ENCODE measurements at places on chromosomes 1 and 21.
A peak's percentile ranks its signal among the peaks of the same experiment; 100 is the strongest.

GRCh38 chr1:84350104-84350503 is 48.2 kb upstream of the DNASE2B start:
- DNase-seq = peak; percentile 29

- no peak for DNase-seq
Observed at GRCh38 chr1:20389571-20389970, 96.4 kb downstream of the CAMK2N1 start.

DNA sequence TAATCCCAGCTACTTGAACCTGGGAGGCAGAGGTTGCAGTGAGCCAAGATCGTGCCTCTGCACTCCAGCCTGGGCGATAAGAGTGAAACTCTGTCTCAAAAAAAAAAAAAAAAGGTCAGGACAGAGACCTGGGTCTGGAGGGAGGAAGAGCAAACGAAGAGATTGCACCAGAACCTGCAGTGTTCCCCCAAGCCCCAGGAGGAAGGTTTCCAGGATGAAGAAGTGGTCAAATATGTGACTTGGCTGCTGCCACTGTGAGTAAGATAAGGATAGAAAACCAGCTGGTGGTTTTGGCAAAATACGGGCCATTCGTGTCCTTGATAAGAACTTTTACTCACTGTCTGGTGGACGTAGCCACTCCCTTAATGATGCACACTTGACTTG is 42.2 kb downstream of the CLDN14 start:
- no peak for DNase-seq

DNA sequence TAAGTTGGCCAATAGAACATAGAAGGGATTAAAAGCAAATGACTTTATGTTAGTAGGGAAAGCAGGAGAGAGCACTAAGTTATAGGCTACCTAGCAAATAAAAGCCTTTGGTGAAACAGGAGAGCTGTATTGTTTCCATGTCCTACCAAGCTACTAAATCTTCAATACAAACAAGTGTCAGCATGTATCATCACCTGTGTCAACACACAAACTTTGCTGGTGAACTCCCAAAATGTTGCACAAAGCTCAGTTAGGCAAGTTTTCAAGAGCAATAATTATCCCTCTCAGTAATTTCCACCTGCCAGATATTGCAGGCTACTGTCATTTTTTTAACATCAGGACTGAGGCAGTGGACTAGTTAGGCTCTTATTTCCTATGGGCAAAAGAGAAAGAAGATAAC is 77.7 kb upstream of the ADAM30 start:
- no peak for DNase-seq

GRCh38 chr1:3468236-3469103 is 14.0 kb downstream of the ARHGEF16 start:
- no peak for DNase-seq

- DNase-seq = no peak
Observed at GRCh38 chr1:214700437-214700836, 97.4 kb downstream of the CENPF start.

DNA sequence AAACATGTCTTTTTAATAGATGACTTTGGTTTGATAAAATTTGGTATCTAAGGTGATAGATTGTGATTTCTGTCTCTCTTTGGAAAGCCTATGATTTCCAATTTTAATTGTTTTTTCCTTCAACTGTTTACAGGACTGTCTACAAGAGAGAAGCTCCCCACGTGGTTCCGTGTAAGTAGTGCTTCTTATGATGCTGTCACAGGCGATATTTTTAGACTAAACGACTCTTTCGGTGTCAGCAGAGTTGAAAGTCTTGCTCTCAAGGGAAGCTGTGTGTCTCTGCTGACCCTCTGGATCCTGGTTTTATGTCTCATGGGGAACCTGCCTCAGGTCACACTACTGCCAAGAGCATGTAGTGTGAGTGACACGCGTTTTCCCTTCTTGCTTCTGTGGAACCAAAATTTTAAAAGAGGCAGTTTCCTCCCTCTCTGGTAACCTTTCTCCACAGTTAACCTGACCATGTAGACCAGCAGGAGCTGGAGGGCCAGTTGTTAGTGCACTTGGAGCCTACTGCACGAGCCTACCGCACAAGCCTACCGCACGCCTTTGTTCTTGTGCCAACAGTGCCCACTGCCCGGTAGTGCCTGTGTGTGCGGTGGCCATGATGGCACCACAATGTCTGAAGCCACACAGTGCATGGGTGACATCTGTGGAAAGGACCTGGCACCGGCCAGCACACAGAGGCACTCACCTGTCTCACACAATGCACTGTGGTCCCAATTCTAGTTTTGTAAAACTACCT is 91.9 kb downstream of the PCBP3 start:
- no peak for DNase-seq

- no peak for DNase-seq
Observed at GRCh38 chr1:238489006-238489405, 598.3 kb upstream of the ZP4 start.

DNA sequence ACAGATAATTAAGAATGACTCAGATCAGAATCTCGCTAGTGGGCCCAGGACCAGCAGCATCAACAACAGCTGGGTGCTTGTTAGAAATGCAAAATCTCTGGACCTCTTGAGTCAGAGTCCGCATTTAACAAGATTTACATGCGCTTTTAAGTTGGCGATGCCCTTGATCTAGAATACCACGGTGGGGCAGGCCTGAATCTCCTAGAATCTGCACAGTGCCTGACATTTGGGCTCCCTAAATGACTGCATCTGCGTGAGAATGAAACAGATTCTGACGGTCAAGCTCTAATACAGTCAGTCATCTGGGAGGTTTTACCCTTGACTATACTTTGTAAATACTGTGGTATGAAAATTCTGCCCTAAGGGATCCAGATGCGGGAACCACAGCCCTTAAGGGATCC is 17.2 kb upstream of the RAB29 start:
- DNase-seq = no peak

DNA sequence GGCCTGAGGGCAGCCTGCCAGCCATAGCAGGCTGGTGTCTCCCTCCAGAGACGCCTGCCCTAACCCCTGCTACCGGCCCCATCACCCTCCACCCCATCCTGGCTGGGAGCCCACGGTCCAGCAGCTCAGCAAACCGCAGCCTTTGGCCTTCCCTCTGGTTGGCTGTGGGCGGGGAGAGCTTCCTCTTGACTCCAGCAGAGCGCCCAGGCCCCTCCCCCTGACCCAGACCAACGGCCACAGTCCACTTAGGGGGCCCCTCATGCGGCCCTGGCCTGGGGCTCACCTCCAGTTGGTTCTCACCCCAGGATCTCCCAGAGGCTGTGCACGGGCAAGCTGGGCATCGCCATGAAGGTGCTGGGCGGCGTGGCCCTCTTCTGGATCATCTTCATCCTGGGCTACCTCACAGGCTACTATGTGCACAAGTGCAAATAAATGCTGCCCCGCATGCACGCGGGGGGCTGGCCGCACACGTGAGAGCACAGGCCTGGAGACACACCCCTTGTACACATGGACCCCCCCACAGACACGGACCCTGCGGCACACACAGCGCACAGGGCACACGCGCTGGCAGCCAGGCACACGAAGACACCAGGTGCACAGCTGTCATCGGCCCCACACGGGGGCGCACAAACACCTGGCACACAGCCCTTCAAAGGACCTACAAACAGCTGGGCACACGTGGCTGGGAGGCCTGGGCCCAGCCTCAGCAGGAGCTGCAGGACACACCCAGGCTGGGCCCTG is 3.1 kb downstream of the SMIM1 start:
- peak; percentile 26 for DNase-seq

- DNase-seq = no peak
Observed at GRCh38 chr1:173669491-173669941, at the start of gene ANKRD45. Gene ANKRD45, minus strand, starts transcription at chr1:173669851. Its CDS starts 10,433 bp downstream, at chr1:173659418.

DNA sequence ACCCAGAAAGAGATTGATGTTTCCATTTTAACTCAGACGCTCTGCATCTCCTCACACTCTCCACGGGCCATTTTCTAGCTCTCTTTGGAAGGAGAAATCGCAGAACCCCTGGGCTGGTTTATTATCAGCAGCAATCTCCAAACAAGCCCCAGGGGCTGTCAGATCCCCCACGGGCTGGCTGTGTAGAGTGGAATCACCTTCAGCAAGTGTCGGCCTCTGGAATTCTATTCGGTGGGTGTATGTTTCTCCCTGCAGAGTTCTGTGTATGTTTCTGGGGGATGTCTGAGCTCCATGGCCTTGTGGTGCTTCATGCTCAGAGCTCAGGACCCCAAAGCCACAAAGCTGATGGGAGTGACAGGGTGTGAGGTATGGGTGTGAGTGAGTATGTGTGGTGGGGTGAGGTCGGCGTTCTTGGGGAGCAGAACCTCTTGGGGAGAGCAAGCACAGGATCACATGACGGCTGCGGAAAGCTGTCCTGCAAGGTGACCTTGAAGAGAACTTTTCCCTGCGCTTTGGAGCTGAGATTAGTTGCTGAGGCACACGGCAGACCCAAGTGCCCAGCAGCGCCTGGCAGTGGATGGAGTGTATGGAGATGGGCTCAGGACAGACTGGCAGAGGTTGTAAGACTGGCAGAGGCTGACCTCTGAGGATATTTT is 489 bp downstream of the ACOT11 start:
- DNase-seq = no peak

- no peak for DNase-seq
Observed at GRCh38 chr1:156148216-156148615, 5.2 kb upstream of the SEMA4A start.

GRCh38 chr1:40042341-40042740 is 1.8 kb downstream of the CAP1 start:
- no peak for DNase-seq

- peak; percentile 3 for DNase-seq
Observed at GRCh38 chr21:16536643-16537434, 807.1 kb downstream of the USP25 start.

- DNase-seq = no peak
Observed at GRCh38 chr21:37871121-37871862, 45.0 kb downstream of the KCNJ6 start.

DNA sequence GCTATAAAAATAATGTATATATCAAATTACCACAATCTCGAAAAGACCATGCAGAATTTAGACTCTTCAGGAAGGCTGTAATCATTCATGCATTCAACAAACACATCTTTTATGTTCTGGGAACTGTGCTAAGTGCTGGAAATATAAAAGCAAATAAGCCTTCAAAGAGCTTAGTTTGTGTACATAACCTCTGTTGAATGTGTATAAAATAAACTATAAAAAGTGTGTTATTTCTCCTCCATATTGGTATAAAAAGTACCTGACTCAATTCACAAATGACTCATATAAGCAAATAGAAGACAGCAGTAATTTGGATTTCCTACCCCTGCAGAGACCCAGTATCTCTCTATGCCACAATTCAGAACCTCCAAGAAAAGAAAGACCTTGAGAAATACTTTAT is 36.8 kb downstream of the RAB3GAP2 start:
- DNase-seq = peak; percentile 28

DNA sequence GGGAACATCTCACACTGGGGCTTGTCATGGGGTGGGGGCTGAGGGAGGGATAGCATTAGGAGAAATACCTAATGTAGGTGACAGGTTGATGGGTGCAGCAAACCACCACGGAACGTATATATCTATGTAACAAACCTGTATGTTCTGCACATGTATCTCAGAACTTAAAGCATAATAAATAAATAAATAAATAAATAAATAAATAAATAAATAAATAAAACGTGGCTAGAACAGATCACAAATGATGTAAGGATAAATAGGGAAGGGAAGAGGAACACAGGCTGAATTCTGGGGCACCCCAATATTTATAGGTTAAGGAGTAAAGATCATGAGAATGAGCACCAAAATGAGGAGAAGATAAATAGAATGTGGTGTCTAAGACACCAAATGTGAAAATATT is 592.2 kb downstream of the AMY1C start:
- no peak for DNase-seq

DNA sequence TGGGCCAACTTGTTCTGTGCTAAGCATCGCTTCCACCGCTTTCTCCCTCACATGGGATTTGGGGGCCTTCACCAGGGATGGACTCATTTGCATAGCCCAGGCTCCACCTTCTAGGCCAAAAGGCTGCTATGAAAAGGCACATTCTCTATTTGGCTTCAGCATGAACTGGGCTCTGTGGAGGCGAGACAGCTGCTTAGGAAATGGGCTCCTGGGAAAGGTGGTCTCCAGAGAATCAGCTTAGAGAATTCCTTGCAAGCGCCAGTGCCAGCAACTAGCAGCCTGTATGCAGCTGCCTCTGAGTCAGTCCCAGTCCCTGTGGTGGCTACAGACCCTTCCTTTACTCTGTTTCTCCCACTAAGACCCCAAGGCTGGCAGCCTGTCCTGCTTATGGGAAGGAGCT is 214.5 kb downstream of the HIVEP3 start:
- no peak for DNase-seq

GRCh38 chr1:174726167-174726879 is 273.4 kb upstream of the CACYBP start:
- no peak for DNase-seq

DNA sequence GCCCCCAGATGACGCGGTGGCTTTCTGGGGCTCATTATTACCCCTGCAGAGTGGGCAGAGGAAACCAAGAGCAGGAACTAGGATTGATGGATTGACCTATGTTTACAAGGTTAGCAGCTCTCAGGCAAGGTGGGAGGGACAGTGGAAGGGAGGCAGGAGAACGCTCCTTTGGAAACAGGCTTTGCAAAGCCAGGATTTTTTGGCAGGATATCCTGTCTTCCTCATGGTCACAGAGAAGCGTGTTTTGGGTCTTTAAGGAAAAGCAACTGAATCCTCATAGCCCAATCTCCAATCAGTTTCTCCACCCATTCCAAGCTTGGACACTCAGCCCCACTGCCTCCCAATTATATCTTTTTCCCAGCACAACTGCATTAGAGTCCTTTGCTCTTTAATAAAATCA is 105.6 kb upstream of the SOD1 start:
- no peak for DNase-seq

DNA sequence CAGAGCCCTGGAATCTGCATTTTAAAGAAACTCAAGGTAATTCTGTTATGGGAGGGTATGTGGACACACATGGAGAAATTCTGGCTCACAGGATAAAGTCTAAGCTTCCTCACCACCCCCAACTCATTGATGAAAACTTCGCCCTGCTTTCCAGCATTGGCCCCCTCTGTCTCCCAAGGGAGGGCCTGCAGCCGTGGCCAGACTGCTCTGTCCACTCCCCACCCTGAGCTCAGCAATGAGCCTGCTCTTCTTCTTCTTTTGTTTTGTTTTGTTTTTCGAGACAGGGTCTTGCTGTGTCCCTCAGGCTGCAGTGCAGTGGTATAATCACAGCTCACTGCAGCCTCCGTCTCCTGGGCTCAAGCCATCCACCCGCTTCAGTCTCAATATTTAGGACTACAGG is 136.8 kb upstream of the EDN2 start:
- DNase-seq = no peak

GRCh38 chr1:108865316-108865910 is 8.5 kb upstream of the AKNAD1 start:
- DNase-seq = peak; percentile 90

DNA sequence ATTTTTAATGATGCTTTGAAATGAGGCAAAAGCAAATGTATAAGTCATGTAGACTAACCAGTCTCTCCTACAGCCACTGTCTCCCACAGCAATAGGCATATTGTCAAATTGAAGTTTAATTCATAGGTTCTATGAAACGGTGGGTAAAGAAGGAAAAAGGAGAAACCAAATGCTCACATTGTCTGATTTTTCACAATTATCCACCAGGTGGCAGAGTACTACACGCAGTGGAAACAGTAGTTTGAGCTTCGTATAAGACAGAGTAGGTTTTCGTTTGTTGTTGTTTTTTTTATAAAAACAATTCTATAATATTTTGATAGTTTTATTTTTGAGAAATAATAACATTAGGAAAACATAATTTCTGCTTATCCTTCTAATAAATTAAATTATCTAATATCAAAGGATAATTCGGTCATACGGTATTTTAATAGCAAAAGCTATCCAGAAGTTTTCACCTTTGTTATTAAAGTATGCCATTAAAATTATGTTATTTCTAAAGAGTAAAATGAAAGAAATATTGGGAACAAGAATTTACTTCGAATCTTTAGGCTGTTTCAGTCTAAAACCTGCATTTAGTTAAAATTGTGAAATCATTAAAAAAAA is 39.1 kb downstream of the TYW3 start:
- peak; percentile 63 for DNase-seq
